PC-3 (cell line): ENCODE measurements at places on chromosomes 3 and 15. TPM values are rescaled to one million over a fixed set of nuclear protein-coding genes. Genes with fewer than 3 reads are reported as not detected.

DNA sequence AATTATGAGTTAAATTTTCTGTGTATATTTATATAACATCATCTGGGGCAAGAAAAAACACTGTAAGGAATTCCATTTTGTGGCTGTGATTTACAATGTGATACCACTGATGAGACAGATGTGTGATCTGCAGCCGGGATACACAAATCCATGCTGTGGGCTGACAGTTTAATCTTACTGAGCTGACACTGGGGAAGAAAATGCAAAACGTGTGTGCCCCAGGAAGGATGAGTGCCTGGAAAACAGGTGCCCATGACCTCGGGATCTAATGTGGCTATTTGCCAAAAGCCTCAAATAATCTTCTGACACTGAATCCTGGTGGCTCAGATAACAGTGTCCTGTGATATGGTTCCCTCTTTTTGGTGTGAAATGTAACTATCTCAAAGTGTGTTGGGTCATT lies 10.5 kb downstream of the MYRIP start:
- DNase-seq: no peak
- no peaks in the 10 kb centered on the region for H3K36me3 ChIP-seq
- no peaks in the 10 kb centered on the region for H3K27me3 ChIP-seq
- H3K4me3 ChIP-seq: no peak overlapping the region

GRCh38 chr3:113623324-113623723 lies 73.1 kb downstream of the USF3 start:
- no peak overlapping the region for H3K4me3 ChIP-seq
- no peak for DNase-seq
- H3K36me3 ChIP-seq: 0 out of 2 replicates have a peak, but pooled peaks cover 3% of the 10 kb centered on the region

The PARP15 gene
- total RNA-seq: not detected in 2 replicates

DNA sequence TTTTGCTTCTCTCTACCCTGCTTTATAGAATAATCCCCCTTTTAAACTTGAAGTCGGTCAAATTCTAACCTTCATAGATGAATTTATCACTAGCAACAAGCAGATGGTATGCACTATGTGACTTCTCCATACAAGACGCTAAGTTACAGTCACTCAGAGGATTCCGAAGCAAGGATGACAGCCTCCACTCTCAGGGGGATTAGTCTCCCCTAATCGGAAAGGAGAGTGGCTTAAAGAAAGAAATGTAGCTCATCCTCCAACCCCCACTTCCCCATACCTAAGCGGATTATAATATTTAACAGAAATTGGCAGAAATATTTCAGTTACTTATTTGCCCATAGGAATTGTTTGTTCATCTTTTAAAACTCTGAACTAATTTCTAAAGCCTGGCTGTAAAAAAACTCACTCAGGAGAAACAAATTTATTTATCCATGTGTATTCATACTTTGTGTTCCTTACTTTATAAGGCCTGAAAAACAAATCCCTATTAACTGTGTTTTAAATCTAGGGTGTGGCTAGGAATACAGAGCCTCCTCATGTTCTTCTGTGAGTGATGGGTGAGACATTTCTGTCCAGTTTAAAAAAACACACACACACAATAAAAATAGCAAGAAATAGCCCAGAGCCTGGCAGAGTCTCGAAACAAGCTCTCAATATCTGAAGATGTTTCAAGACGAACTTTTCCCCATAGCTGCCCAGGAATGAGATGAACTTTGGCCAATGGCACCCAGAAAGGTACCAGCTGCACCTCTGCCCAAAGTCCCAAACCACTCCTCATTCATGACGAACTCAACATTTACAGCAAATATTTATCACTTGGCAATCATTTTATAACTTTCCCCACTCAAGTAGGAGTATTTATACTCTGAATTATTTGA lies 18.7 kb downstream of the SIAH2 start:
- DNase-seq: peak; percentile 57
- H3K4me1 ChIP-seq: peaks cover 29% of the 10 kb centered on the region
- H3K27ac ChIP-seq: peak overlapping the region; percentile 38
- H3K4me3 ChIP-seq: no peak overlapping the region
- no peaks in the 10 kb centered on the region for H3K27me3 ChIP-seq

The FAM219B gene
- total RNA-seq: 23.8 and 24.3 TPM in 2 replicates

DNA sequence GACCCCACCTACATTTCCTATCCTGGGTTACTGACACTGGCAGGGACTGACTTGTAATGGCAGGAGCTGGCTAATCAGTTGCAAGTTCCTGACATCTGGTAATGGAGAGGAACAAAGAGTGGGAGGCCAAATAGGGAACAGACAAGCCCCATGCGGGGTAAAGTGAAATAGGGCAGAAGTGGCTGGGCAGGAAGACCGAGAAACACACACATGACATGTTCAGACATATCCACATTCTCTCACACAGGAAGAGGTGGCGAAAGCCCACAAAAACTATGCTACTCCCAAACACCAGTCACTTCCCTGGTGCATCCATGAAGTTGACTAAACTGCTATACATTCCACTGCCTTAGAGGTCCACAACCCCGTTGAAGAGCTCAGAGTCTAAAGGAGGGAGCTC lies 394.1 kb upstream of the TBL1XR1 start:
- no peaks in the 10 kb centered on the region for H3K36me3 ChIP-seq
- H3K27me3 ChIP-seq: no peaks in the 10 kb centered on the region
- H3K4me1 ChIP-seq: peaks cover 63% of the 10 kb centered on the region
- no peak overlapping the region for H3K4me3 ChIP-seq
- DNase-seq: no peak
- no peak overlapping the region for H3K27ac ChIP-seq

The C3orf22 gene
- total RNA-seq: not detected in 2 replicates

DNA sequence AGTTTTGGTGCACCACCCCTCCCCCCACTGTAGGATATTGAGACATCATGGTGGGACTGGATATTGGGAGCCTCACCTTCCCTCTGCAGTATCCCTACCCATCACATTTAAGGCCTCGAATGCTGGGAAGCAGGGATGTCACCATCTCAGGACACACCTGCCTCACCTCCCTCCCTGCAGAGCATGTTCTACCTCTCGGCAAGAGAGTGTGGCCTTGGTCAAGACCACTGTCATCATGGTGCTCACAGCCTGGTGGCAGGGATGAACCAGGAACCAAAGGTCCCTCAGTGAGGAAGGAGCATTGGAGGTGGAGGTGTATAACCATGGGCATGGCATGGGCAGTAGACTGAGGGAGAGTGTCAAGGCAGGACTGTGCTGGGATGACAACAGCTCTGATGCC lies 104.8 kb downstream of the CORO2B start:
- DNase-seq: no peak
- H3K36me3 ChIP-seq: no peaks in the 10 kb centered on the region
- no peak overlapping the region for H3K4me3 ChIP-seq
- H3K27ac ChIP-seq: no peak overlapping the region
- H3K4me1 ChIP-seq: no peaks in the 10 kb centered on the region
- no peaks in the 10 kb centered on the region for H3K27me3 ChIP-seq

- no peaks in the 10 kb centered on the region for H3K4me1 ChIP-seq
- peak; percentile 7 for DNase-seq
- H3K4me3 ChIP-seq: no peak overlapping the region
- no peaks in the 10 kb centered on the region for H3K36me3 ChIP-seq
These were observed 601.0 kb upstream of the ADAMTS9 start for GRCh38 chr3:65288776-65289175.

DNA sequence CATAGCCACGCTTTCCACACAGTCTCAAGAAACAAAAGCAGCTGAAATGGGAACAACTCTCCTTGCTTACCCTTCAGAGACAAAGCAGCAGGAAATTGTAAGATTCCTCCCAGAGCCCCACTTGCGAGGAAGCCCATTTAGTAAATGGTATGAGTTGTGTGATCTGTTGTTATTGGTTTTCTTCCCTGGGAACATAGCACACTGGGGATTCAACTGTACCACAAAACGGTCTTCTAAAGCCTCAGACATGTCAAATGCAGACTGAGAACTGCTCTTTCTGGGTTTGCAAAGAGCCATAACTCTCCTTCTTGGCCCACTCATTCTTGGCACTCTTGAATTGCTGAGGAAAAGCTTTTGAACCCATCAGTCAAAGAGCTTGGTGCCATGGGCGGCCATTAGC lies 101.0 kb upstream of the COL8A1 start:
- H3K27ac ChIP-seq: no peak overlapping the region
- H3K4me1 ChIP-seq: peaks cover 13% of the 10 kb centered on the region
- H3K27me3 ChIP-seq: no peaks in the 10 kb centered on the region
- DNase-seq: no peak
- H3K36me3 ChIP-seq: no peaks in the 10 kb centered on the region

The PPIB gene
- total RNA-seq: 410 and 450 TPM in 2 replicates

The TRPM1 gene
- not detected in 2 replicates for total RNA-seq

GRCh38 chr15:62093809-62094208 lies 27.0 kb downstream of the C2CD4A start:
- H3K4me1 ChIP-seq: peaks cover 2% of the 10 kb centered on the region
- no peaks in the 10 kb centered on the region for H3K36me3 ChIP-seq
- no peaks in the 10 kb centered on the region for H3K27me3 ChIP-seq

The DUOX1 gene
- total RNA-seq: 0.29 TPM in 1 of 2 replicates, not detected in the other

DNA sequence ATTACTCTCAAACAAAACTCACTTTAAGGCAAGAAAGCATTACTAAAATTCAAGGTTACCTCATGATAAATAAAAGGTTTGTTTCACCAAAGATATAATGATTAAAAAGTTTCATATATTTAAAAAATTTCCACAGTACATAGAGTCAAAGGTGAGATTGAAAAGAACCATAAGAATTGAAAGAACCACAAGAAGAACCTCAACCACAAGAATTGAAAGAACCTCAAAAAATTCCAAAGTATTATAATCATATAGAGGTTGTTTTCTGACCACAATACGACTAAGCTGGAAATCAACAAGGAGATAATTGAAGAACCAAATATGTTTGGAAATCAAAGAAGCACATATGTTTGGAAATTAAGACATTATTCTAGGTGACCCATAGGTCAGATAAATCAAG lies 52.7 kb downstream of the SLC25A36 start:
- no peaks in the 10 kb centered on the region for H3K4me1 ChIP-seq
- no peaks in the 10 kb centered on the region for H3K36me3 ChIP-seq
- no peak overlapping the region for H3K27ac ChIP-seq
- H3K27me3 ChIP-seq: no peaks in the 10 kb centered on the region
- H3K4me3 ChIP-seq: no peak overlapping the region

The UBL7 gene
- total RNA-seq: 46.1 and 57.1 TPM in 2 replicates

DNA sequence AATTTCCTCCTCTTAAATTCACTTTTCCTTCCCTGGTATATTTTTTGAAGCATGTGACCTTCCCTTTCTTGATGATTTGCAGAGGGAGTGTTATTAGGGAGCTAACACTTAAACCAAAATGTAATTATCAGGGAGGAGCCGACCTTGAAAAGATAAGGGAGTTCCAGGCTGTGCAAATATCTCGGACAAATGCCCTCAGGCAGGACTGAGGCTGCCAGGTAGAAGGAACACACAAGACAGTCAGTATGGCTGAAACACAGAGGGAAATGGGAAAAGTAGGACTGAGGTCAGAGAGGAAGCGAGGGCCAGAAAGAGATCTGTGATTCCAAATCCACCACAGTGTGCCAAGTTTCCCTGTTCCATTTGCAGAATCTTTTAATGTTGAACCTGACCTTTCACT lies 221.0 kb downstream of the CNTN3 start:
- no peaks in the 10 kb centered on the region for H3K4me1 ChIP-seq
- H3K27ac ChIP-seq: no peak overlapping the region
- H3K27me3 ChIP-seq: no peaks in the 10 kb centered on the region
- DNase-seq: no peak
- H3K4me3 ChIP-seq: no peak overlapping the region

- no peak for DNase-seq
- H3K27ac ChIP-seq: no peak overlapping the region
- no peaks in the 10 kb centered on the region; the same call in 1 of the 2 replicates for H3K36me3 ChIP-seq
- H3K4me1 ChIP-seq: 0 out of 2 replicates have a peak, but pooled peaks cover under 1% of the 10 kb centered on the region
These were observed 93.1 kb upstream of the PLXND1 start for GRCh38 chr3:129699612-129700011.

DNA sequence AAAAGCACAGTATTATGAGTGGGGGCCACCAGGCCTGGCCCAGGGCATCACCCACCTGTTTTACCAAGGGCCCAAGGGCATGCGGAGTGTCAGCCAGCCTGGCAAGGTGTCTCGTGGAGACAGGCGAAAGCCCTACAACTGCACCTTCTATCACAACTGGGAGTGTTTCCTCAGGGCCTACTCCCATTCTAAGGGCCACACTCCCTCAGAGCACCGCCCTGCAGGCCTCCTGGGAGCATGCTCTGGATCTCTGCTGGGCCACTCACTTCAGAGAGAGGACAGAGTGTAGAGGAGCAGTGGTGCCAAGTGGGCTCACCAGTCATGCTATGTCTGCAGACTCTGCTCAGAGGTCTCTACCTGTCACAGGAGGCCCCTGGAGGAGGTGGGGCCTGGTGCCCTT lies 21.2 kb upstream of the CLK3 start:
- H3K36me3 ChIP-seq: peaks cover 36% of the 10 kb centered on the region; the same call in 1 of the 2 replicates
- H3K4me1 ChIP-seq: no peaks in the 10 kb centered on the region
- H3K4me3 ChIP-seq: no peak overlapping the region
- H3K27ac ChIP-seq: no peak overlapping the region
- H3K27me3 ChIP-seq: no peaks in the 10 kb centered on the region

The ACTRT3 gene
- 2.6 and 4.1 TPM in 2 replicates for total RNA-seq

- H3K4me3 ChIP-seq: no peak overlapping the region
- H3K36me3 ChIP-seq: no peaks in the 10 kb centered on the region
- no peak for DNase-seq
- peaks cover 2% of the 10 kb centered on the region; the same call in 1 of the 2 replicates for H3K4me1 ChIP-seq
- 0 out of 2 replicates have a peak, but pooled peaks cover under 1% of the 10 kb centered on the region for H3K27me3 ChIP-seq
These were observed 106.2 kb upstream of the PRR20G start for GRCh38 chr3:127394031-127394430.

DNA sequence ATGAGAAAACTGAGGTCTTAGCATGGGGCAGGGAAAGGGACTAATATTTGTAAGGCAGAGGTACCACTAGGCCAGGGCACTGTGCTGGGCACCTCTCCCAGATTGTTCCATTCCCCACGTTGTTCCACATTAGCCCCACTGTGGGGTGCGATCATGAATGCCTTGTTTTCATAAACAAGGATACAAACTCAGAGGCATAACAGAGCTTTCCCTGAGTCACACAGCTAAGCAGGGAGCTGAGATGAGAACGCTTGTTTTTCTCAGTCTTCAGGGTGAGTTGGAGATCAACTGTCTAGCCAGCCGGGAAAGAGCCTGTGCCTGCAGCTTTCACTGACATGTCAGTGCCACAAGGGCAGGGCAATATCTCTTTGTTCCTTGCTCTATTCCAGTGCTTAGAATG lies 47.9 kb upstream of the ITGA11 start:
- no peak overlapping the region for H3K4me3 ChIP-seq
- H3K27me3 ChIP-seq: peaks cover 27% of the 10 kb centered on the region
- H3K4me1 ChIP-seq: no peaks in the 10 kb centered on the region
- no peak for DNase-seq
- no peak overlapping the region for H3K27ac ChIP-seq

The MAPK6 gene
- total RNA-seq: 21.9 and 22.5 TPM in 2 replicates

GRCh38 chr15:67883234-67883773 lies 43.5 kb upstream of the RNU6-1 start:
- H3K27me3 ChIP-seq: no peaks in the 10 kb centered on the region
- H3K4me1 ChIP-seq: peaks cover 16% of the 10 kb centered on the region
- no peak for DNase-seq

- no peaks in the 10 kb centered on the region for H3K36me3 ChIP-seq
- no peak for DNase-seq
- no peaks in the 10 kb centered on the region for H3K27me3 ChIP-seq
- no peak overlapping the region for H3K4me3 ChIP-seq
- no peaks in the 10 kb centered on the region for H3K4me1 ChIP-seq
These were observed 125.9 kb upstream of the C15orf61 start for GRCh38 chr15:67394873-67395639.

GRCh38 chr3:44076221-44076829 lies 165.4 kb upstream of the TOPAZ1 start:
- no peak for DNase-seq
- peaks cover 18% of the 10 kb centered on the region for H3K4me1 ChIP-seq
- H3K27me3 ChIP-seq: no peaks in the 10 kb centered on the region
